ENCODE measurements at places on chromosomes 4 and X.
A peak's percentile ranks its signal among the peaks of the same experiment; 100 is the strongest.

- DNase-seq = no peak
These were observed 164.2 kb upstream of the GPR101 start for GRCh38 chrX:137198040-137198439.

DNA sequence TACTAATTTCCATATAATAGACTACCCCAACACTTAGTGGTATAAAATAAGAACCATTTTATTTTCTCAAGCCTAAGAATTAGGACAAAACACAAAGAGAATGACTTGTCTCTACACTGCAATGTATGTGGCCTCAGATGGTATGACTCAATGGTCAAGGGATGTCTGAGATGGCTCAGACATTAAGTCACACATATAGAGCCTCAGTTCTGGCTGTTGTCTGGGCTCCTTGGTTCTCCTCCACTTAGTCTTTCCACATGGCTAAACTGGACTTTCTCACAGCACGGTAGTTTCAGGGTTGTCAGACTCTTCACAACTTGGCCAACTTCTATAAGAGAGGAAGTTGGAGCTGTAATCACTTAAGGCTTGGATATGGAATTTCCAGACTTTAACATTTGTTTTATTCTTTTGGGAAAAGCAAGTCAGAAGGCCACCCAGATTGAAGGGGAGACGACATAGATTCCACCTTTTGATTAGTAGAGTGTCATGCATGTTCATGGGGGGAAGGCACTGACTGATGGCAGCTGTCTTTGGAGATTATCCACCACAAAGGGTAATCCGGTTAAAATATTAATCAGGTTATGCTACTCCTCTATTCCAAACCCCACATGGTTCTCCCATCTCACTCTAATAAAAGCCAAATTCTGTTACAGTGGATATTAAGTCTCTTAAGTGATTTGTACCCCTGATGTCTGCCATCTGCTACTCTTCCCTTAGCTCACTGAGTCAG is 9.4 kb downstream of the IL15 start:
- peak; percentile 94 for DNase-seq

DNA sequence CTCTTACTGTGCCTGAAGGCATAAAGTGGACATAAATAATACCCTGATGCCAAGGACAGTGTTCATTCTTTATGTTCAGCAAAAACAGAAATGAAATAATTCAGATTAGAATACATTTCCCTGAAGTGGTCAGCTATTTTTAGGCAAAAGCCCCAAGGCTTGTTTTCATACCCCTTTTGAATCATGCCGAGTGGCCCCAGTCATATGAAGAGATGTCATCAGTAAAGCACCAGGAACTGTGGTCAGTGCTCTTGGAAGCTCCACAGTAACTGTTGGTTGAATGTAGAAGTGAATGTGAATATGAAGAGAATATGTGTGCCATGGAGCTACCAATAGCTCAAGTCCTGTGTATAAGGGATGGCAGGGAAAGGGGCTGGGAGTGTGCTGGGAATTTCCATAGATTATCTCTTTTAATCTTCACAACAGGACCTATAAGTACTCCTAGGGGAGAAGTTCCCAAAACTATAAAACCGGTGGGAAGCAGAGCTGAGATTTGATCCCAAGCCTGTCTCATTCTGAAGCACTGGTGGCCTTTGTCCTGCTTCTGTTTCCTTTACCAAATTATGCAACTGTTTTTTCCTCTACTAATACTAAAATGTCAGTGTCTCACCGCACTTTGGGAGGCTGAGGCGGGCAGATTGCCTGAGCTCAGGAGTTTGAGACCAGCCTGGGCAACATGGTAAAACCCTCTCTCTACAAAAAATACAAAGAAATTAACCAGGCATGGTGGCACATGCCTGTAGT is 52.6 kb downstream of the FNIP2 start:
- peak; percentile 64 for DNase-seq

- DNase-seq = no peak
These were observed 89.5 kb downstream of the HS3ST1 start for GRCh38 chr4:11338956-11339782.

DNA sequence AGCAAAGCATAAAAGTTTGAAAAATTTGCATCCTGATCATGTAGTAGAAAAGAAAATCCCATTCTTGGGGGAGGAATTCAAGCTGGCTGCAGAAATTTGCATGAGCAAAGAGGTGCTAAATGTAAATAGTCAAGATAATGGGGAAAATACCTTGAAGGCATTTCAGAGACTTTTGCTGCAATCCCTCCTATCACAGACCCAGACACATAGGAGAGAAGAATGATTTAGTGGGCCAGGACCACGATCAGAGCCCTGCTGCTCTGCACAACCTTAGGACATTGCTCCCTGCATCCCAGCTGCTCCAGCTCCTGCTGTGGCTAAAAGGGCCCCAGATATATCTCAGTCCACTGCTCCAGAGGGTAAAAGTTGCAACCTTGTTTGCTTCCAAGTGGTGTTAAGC is 1439.7 kb upstream of the AGA start:
- no peak for DNase-seq

- peak; percentile 4 for DNase-seq
These were observed 115.4 kb upstream of the ESX1 start for GRCh38 chrX:104370089-104370488.

DNA sequence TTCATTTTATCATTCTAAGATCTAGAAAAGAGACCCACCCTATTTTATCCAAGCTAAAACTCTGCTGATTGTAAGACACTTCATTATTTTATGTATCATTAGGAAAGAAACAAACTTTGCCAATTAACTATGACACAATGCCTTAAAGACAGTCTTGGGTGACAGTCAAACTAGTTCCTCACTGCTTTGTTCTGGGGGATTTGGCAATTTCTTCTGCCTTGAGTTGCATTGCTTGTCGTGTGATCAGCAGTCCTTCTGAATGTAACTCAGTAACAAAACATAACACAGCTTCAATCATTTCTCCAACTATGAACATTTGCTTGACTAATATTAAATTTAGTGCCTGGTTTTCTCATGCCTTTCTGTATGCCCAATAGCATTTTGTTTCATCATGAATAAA is 577.9 kb upstream of the DIPK2B start:
- DNase-seq = no peak

GRCh38 chrX:54530357-54530900 is 410 bp downstream of the GNL3L start:
- DNase-seq = no peak

GRCh38 chrX:519741-520140 is 110.8 kb upstream of the SHOX start:
- DNase-seq = no peak

GRCh38 chr4:31083456-31083855 is 363.3 kb downstream of the PCDH7 start:
- DNase-seq = no peak

GRCh38 chrX:154307202-154307601 is 11.6 kb downstream of the TKTL1 start:
- no peak for DNase-seq
